Right ventricle myocardium inferior (tissue), 1 donor: ENCODE measurements at places on chromosomes 16 and 17. TPM values are rescaled to one million over a fixed set of nuclear protein-coding genes. Genes with fewer than 3 reads are reported as not detected.

TBC1D3I gene
- total RNA-seq, result not detected

GRCh38 chr16:12255473-12255872, 278.9 kb downstream of the SNX29 start:
- no peak for DNase-seq

DNA sequence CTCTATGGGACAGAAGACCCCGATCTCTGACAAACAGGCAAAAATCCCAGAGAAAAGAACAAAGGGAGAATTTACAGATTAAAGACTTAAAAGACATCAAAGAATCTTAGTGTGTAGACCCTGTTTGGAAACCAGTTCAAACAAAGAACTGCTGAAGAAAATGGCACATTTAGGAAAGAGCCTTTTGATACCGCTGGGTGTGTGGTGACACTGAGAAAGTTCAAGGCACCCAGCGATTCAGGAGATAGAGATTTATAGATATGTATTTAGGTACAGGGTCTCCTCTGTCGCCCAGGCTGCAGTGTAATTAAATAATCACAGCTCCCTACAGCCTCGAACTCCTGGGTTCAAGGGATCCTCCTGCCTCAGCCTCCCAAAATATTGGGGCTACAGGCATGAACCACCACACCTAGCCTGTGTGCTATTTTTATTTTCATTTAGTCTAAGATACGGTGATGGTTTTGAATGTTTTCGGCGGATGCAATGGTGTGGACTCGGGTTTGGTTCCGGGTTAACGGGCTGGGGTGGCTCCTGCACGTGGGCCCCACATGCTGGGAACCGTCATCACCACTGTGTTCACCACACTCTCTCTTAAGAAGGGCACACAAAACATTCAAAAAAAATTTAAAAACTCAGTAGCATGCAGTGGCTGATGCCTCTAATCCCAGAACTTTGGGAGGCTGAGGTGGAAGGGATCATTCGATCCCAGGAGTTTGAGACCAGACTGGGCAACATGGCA, 114.0 kb downstream of the ZNF778 start:
- peak; percentile 11 for DNase-seq

CLDN7 gene
- 1.2 TPM for total RNA-seq

- no peak for DNase-seq
Observed at GRCh38 chr17:81480140-81481072, 32.2 kb downstream of the ACTG1 start.

DNA sequence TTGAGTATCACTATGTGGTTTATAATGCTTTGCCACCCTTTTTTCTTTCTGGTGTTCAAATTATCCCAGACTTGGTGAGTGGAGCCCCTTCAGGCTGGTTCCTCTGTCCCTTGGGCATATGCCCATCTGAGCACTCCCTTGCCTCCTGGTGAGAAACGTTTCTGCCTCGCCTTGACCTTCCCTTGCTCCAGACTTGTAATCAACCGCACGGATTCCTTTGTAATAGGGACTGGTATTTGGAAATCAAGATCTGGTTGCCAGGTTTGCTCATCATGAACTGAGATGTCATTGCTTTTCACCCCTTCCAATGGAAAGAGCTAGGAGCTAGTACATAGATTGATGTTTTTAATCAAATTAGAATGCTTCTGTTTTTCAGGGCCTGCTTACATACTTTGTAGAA, 43.7 kb downstream of the SEC14L1 start:
- no peak for DNase-seq

USP43 gene
- not detected for total RNA-seq

DNA sequence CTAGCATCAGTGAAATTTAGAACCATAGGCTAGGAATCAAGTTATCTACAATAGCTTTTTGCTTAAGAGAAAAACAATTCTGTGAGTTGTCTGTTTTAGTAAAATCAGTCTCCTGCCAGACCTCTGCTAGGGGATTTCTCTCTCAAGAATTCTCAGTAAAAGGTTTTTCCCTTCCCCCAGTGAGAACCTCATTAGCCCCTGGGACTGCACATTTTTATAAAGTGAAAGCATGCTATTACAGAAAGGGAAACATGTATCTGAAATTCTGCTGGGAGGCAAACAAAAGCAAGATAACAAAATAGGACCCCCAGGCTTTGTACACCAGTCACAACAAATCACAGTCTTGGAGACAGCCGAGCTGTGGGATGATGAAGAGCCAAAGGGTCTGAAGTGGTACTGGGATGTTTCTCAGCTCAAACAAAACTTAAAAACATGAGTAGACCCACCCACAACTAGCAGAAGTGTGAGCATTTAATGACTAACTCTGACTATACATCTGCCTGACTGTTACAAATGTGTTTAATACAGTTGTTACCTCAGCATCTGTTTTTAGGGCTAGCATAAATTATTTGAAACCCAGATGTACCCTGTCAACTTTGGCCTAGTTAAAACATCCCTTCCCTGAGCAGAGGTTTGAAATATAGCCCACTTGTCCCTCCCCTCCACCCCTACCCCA, 20.0 kb upstream of the GLG1 start:
- no peak for DNase-seq

- DNase-seq, result no peak
Observed at GRCh38 chr16:75081179-75081859, 35.3 kb downstream of the LDHD start.

GRCh38 chr17:69732272-69732918, 317.9 kb downstream of the MAP2K6 start:
- DNase-seq, result no peak

- peak; percentile 62 for DNase-seq
Observed at GRCh38 chr16:56352351-56353053, 72.8 kb downstream of the AMFR start.

LRRC37A gene
- 1.1 TPM for total RNA-seq

GRCh38 chr16:55263271-55264250, 60.4 kb upstream of the IRX6 start:
- DNase-seq, result no peak

DDX28 gene
- 7.5 TPM for total RNA-seq

HS3ST3B1 gene
- total RNA-seq, result 1.5 TPM

GRCh38 chr16:88618182-88618955, 20.0 kb upstream of the IL17C start:
- no peak for DNase-seq

FGF11 gene
- 11.7 TPM for total RNA-seq

XYLT1 gene
- 1.8 TPM for total RNA-seq

CHST4 gene
- not detected for total RNA-seq

DNA sequence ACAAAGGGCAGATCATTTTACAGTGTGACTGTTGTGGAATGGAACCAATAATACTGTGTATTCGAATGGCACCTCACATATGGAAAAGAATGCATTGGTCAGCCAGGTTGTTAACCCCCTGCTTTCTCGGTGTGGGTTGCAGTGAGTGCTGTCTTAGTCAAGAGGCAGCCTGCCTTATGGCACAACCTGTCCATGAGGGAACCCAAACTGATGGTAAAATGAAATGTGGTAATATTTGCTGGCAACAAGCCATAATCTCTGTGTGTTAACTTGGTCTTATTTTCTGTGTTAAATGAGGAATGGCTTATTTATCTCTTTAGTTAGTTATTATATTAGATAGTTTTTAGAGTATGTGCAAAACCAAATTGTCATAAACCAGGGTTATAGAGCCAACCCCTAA, 81.6 kb downstream of the TMC6 start:
- no peak for DNase-seq

- DNase-seq, result peak; percentile 81
Observed at GRCh38 chr16:24731722-24732419, 2.4 kb downstream of the TNRC6A start.

DNA sequence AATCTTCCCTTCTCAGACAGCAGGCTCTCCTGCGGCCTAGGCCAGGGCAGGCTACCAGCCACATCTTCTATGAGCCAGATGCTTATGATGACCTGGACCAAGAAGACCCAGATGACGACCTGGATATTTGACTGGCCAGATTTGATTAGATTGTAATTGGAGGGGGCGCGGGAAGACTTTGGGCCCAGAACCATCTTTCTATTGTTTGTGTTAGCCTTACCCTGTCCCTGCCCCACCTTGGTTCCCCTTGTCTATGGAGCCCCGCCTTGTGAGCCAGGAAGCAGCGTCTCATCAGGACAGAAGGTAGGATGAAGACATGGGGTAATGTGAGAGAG, 2.8 kb downstream of the CLDN7 start:
- DNase-seq, result no peak

TOP2A gene
- 3.0 TPM for total RNA-seq

GRCh38 chr16:77805398-77805797, 17.0 kb downstream of the VAT1L start:
- DNase-seq, result peak; percentile 76

DNA sequence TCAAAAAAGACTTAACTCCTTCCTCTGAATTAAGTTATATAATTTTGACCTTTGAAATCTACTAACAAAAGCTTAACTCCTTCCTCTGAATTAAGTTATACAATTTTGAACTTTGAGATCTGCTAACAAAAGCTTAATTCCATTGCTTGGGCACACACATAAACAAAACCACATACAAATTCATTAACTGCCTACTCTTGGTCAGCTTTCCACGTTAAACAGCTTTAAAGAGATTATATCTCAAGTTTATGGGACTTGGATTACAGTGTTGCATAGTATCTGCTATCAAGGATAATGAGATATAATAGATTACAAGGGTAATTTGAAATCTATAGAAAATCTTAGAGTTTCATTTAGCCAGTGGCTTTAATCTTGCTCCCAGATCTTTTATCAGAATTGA, 23.5 kb downstream of the COX10 start:
- DNase-seq, result no peak

CEMP1 gene
- total RNA-seq, result not detected

FBXW10B gene
- total RNA-seq, result 0.84 TPM
